Immature natural killer cell (primary cell): ENCODE measurements at places on chromosomes 12 and 14.

DNA sequence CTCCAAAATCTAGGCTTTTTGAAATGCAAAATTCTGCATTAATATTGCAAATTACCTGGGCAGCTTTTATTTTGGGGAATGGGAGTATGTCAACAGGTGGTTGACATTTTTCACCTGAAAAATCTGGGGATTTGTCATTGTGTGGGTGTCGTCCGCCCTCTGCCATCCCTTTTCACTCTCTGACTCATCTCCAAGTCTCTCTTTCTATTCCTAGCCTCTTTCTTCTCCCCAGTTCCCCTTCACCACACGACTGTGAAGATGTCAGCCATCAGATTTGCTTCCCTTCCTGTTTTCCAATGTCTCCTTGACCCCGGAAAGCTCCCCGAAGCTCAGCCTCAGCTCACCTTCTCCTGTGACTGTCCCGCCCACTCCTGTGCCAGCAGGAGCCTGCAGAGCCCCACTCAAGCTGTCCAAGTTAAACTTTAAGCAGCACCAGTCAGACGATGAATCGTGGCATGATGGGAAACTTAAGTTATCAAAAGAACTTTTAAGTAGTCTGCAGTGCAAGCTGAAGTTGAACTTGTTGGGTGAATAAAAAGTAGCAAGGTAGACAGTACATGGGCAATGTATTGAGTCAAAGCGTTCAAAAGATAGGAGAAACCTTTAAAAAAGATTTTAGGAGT lies 590.2 kb downstream of the VRK1 start:
- peaks cover 12% of the 10 kb centered on the region for H3K36me3 ChIP-seq
- no peaks in the 10 kb centered on the region for H3K27me3 ChIP-seq
- H3K27ac ChIP-seq, result no peak overlapping the region
- no peak overlapping the region for H3K4me3 ChIP-seq
- H3K4me1 ChIP-seq, result peaks cover 27% of the 10 kb centered on the region
- no peak for DNase-seq

- H3K4me3 ChIP-seq, result no peak overlapping the region
- no peaks in the 10 kb centered on the region for H3K27me3 ChIP-seq
- DNase-seq, result no peak
- H3K4me1 ChIP-seq, result peaks cover 22% of the 10 kb centered on the region
- H3K36me3 ChIP-seq, result no peaks in the 10 kb centered on the region
These were observed 19.0 kb upstream of the ANKRD9 start for GRCh38 chr14:102528431-102529170.

GRCh38 chr12:59665701-59666100 lies 69.9 kb downstream of the SLC16A7 start:
- no peak overlapping the region for H3K4me3 ChIP-seq
- peaks cover 2% of the 10 kb centered on the region for H3K27me3 ChIP-seq
- no peak overlapping the region for H3K27ac ChIP-seq
- H3K4me1 ChIP-seq, result peaks cover 65% of the 10 kb centered on the region

DNA sequence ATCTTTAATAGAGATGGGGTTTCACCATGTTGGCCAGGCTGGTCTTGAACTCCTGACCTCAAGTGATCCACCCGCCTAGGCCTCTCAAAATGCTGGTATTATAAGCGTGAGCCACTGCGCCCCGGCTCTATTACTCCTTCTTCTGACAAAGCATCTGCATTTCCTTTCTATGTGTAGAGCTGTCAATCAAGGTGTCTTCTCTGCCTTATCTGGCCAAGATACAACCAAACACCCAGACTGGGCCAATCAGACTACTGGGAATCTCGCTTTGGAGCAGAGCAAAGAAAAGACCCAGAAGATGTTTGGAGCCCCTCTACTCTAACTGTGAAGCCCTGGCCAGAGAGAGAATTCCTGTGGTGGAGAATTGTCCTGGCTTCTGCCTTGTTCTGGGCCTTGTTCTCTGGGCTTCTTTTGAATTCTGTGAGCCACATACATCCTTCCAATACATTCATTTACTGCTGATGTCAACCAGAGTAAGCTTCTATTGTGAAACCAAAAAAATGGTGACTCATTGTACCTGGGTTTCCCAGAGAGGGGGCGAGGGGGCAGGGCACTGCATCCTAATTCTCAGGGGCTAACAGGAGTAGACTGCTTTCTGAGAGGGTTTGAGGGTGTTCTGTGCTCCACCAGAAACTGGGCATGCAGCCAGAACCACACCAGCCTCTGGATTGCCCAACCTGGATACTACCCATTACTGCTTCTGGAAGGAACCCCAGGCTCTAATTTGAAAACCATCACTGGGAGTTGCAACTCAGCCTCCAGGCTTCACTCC lies 18.8 kb upstream of the FLVCR2 start:
- H3K27me3 ChIP-seq, result no peaks in the 10 kb centered on the region
- no peak for DNase-seq
- no peak overlapping the region for H3K4me3 ChIP-seq
- peaks cover 8% of the 10 kb centered on the region for H3K4me1 ChIP-seq
- peaks cover 13% of the 10 kb centered on the region for H3K36me3 ChIP-seq
- H3K27ac ChIP-seq, result no peak overlapping the region

DNA sequence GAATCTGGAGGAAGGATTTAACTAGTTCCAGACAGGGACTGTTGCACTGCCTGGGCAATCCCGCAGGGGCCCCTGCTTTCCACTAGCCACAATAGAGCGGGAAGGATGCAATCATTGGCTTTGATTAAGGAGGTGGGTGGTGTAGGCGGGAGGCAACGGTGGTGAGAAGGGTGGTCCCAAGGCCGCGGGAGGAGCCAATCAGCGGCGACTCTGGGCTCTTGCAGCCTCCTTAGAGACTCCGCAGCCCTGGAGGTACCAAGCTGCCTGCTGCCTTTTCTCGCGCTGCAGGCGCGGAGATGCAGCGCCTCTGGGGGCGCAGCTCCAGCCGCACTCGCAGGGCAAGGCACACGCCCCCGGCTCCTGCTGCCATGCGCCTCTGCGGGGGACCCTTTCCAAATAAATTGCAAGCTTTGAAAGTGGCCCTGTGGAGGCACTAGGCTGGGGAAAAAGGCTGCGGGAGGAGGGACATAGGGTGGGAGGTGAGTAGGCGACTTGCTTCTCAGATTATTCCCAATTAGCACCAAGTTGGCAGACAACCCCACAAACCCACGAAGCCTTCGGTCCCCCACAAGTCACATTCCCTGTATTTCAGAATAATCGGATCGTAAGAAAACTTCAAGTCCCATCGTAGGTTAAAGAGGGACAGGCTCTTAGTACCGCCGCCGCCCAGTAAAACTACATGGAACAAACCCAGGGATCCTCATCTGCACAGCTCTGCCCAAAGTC lies 858 bp upstream of the KCNA1 start:
- peaks cover 19% of the 10 kb centered on the region for H3K27me3 ChIP-seq
- no peak for DNase-seq
- peaks cover 23% of the 10 kb centered on the region for H3K4me1 ChIP-seq
- no peaks in the 10 kb centered on the region for H3K36me3 ChIP-seq

DNA sequence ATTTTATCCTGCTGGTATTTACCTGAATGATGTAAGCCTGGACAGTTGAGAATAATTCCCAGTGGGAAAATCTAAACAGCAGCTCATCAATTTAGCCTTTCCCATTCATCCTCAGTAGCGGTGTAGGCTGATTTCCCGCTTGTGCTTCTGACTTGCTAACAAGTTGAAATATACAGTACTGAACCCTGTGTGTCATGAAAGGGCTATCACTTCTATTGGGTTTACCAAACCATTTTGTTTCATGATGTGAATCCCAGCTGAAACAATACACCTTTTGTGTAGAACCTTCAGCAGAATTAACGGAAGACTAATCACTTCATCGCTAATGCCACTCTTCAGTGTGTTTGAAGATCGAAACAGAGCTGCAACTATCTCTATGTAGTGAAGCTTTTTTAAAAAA lies 88.4 kb downstream of the POLR3B start:
- no peak overlapping the region for H3K4me3 ChIP-seq
- no peaks in the 10 kb centered on the region for H3K27me3 ChIP-seq
- no peaks in the 10 kb centered on the region for H3K4me1 ChIP-seq
- H3K36me3 ChIP-seq, result peaks cover 4% of the 10 kb centered on the region

DNA sequence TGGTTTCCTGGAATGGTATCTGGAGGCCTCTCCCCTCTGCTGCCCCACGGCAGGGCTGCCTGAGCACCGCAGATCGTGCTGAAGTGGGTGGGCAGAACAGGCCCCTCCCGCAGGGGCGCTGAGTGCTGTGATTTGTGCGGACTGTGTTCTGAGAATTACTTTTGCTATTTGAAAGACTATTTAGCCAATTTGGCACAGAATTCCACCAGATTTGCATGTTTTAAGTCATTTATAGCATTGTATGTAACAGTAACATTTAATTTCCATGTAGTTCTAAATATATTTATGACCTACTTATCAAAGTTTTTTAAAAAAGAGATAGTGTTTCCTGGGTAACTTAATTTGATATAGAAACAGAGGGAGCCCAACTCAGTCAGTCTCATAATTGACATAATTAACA lies 55.3 kb downstream of the TNFAIP2 start:
- H3K27ac ChIP-seq, result no peak overlapping the region
- H3K4me1 ChIP-seq, result no peaks in the 10 kb centered on the region
- peaks cover 1% of the 10 kb centered on the region for H3K27me3 ChIP-seq

DNA sequence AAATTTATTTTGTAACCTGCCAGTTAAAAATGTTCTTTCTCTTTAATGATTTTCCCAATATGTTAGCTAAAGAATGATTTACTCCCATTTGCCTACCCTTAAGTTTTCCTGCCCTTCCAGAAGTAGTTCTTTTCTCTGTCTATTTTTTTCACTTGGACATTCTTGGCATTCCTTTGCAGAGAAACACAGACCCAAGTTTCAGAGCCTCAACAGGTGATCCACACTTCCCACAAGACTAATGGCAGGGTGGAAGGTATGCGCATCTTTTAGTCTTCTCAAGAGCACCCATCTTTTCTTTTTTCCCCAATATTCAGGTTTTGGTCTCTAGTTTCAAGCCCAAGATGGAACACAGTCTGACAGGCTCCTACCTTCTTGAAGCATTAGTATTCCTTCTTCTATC lies 420.7 kb downstream of the ADAMTS20 start:
- no peaks in the 10 kb centered on the region for H3K36me3 ChIP-seq
- H3K27ac ChIP-seq, result no peak overlapping the region
- no peak for DNase-seq
- H3K4me3 ChIP-seq, result no peak overlapping the region
- no peaks in the 10 kb centered on the region for H3K4me1 ChIP-seq

DNA sequence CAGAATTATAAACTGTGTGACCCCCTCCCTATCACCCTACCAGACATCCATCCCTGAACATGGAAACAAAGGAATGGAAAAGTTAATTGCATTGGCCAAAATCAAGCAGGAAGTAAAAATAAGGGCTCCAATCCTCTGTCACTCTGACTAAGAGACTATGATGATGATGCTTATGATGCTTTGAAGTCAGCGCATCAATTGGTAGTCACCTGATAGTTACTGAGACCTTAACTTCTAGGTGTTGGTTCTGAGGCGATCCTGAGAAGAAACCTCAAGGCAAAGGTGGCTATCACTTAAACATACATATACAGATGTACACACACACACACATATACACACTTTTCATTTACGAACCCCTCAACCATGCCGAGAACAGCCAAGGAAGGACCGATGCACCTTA lies 6.6 kb downstream of the ITPR2 start:
- H3K27ac ChIP-seq, result no peak overlapping the region
- DNase-seq, result no peak
- no peaks in the 10 kb centered on the region for H3K36me3 ChIP-seq
- H3K27me3 ChIP-seq, result no peaks in the 10 kb centered on the region
- peaks cover 76% of the 10 kb centered on the region for H3K4me1 ChIP-seq

DNA sequence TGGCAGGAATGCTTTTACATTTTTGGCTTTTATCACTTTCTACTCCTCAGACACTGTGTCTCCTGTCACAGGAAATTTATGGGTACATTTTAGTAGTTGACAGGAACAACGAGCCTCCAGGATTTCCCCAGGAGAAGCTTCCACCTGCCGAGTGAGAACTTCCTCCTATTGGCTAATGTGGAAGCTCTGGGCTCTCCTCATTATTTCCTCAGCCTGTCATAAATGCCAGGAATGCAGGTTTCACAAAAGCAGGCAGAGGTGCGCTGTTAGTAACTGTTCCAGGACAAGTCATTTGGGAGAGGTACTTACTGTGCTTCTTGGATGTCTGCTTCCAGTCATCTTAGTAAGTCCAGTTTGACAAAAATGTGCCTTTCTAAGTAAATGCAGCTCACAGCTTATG lies 19.1 kb upstream of the DCP1B start:
- no peaks in the 10 kb centered on the region for H3K36me3 ChIP-seq
- no peak overlapping the region for H3K4me3 ChIP-seq
- H3K27ac ChIP-seq, result no peak overlapping the region
- no peak for DNase-seq

DNA sequence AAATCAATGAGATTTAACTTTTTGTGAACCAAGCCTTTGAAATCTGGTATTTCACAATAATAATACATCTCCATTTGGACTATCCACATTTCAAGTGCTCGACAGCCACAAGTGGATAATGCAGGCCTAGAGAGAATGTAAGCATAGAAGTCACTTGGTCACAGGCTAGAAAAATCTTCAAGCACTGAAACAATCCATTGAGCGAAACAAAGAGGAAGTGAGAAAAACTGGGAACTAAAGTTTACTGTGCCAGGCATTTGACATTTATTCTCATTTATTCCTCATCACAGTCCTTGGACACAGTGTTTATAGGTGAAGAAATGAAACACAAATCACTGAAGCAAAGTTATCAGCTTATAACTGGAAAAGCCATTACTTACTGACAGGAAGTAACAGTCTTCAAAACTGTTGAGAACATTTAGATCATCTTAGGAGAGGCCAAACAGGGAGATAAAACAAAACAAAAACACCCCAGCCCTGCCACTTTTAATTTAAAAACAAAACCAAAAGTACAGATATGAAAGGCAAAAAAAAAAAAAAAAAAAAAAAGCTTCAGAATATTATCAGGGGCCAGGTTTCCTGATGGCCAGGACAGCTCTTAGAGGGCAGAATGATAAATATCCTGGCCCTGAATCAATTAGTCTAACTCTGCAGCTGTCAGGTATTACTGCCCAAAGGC lies 29.2 kb downstream of the GNS start:
- H3K4me1 ChIP-seq, result peaks cover 28% of the 10 kb centered on the region
- H3K4me3 ChIP-seq, result peak overlapping the region; percentile 75
- peak; percentile 50 for DNase-seq

- H3K27me3 ChIP-seq, result no peaks in the 10 kb centered on the region
- H3K36me3 ChIP-seq, result no peaks in the 10 kb centered on the region
- H3K4me1 ChIP-seq, result peaks cover 39% of the 10 kb centered on the region
- H3K4me3 ChIP-seq, result no peak overlapping the region
- no peak for DNase-seq
These were observed 75.4 kb downstream of the ETV6 start for GRCh38 chr12:11724888-11725311.

GRCh38 chr14:90682615-90683014 lies 133.6 kb downstream of the TTC7B start:
- H3K27me3 ChIP-seq, result no peaks in the 10 kb centered on the region
- no peak for DNase-seq
- no peak overlapping the region for H3K27ac ChIP-seq
- H3K4me1 ChIP-seq, result no peaks in the 10 kb centered on the region
- no peak overlapping the region for H3K4me3 ChIP-seq

GRCh38 chr12:90922145-90922627 lies 32.8 kb downstream of the CCER1 start:
- H3K4me1 ChIP-seq, result no peaks in the 10 kb centered on the region
- no peaks in the 10 kb centered on the region for H3K27me3 ChIP-seq
- H3K36me3 ChIP-seq, result no peaks in the 10 kb centered on the region
